ENCODE measurements at places on chromosomes 12 and 14.

- DNase-seq: no peak
Observed at GRCh38 chr14:61171727-61172126, 109.4 kb downstream of the TMEM30B start.

DNA sequence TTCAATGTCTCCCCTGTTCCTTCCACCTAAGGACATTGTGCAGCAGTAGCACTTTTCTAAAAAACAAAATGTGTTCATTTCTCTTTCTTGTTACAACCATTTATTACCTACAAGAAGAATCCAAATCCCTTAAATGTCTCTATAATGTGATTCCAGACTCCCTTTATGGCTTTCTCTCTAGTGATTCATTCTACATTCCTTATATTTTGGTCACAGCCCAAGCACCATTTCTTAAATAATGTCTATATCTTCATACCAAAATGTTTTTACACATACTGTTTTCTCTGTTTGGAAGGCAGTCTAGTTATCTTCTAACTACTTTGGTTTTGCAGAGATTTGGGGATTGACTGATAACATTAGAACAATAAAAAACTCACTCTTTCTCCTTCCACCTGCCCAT, 1037.3 kb upstream of the FLRT2 start:
- DNase-seq: no peak

- DNase-seq: no peak
Observed at GRCh38 chr14:35362911-35363374, 41.6 kb downstream of the NFKBIA start.

DNA sequence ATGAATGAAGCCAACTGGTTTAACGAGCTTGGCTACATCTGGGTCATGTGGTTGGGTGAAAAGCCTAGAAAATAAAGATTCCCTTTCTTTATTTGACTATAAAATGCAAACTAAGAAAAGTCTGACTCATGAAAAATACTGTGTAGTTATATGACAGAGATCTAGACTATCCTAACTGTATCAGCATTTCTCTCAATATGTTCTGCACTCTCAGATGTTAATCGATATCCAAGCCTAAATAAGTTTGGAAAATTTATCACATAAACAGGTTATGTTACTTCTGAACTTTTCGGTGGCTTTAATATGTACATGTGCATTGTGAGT, 133.1 kb downstream of the DAAM1 start:
- DNase-seq: no peak

GRCh38 chr12:1573960-1574864, 20.2 kb downstream of the FBXL14 start:
- no peak for DNase-seq

DNA sequence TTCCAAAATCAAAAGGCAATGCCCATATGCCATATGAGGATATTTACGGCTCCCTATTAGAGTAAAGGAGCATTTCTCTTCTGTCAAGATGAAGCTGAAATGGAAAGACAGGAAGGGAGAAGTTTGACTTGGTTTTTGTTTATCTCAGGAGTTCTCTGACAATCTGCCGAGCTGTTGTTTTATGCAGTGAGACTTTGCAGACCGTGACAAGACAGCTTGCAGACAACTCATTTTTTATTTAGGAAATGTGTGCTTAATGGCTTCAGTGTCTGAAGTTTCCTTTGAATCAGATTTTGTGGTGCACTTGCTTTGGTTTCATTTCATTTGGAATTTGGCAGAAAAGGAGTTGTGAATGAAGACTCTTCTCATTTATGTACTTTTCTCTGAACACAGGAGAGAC, 145.4 kb downstream of the C12orf50 start:
- DNase-seq: no peak
